CD4-positive, alpha-beta T cell treated with Interleukin-4 for 1 hour (primary cell): ENCODE measurements at places on chromosomes 6 and 20.

GRCh38 chr6:114435985-114436384 is 93.2 kb upstream of the HS3ST5 start:
- DNase-seq = no peak

- DNase-seq = no peak
Measured at GRCh38 chr6:505374-505773, 113.8 kb downstream of the IRF4 start.

- no peak for DNase-seq
Measured at GRCh38 chr6:64012351-64013001, 376.9 kb downstream of the PHF3 start.

GRCh38 chr20:59932616-59933295 is 681 bp downstream of the SYCP2 start:
- no peak for DNase-seq

DNA sequence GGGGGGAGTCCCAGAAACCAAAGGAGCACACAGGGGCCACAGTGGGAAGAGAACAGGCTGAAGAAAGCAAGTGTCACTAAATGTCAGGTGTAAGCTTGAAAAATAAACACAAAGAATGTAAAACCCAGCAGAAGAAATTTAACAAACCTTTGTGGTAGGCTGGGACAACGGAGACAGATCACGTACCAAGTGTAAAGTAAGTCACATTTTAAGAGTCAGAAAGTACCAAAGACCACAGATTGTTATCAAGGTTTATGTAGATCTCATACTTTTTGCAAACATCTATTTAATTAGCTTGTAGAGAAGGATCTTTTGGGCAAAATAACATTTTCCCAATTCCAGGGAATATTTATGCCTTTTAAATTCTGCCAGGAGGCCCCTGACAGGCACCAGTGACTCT is 1.6 kb downstream of the CLIC5 start:
- no peak for DNase-seq
